SHP77 (cell line): ENCODE measurements at places on chromosomes 12 and 14.
A peak's percentile ranks its signal among the peaks of the same experiment; 100 is the strongest.

DNA sequence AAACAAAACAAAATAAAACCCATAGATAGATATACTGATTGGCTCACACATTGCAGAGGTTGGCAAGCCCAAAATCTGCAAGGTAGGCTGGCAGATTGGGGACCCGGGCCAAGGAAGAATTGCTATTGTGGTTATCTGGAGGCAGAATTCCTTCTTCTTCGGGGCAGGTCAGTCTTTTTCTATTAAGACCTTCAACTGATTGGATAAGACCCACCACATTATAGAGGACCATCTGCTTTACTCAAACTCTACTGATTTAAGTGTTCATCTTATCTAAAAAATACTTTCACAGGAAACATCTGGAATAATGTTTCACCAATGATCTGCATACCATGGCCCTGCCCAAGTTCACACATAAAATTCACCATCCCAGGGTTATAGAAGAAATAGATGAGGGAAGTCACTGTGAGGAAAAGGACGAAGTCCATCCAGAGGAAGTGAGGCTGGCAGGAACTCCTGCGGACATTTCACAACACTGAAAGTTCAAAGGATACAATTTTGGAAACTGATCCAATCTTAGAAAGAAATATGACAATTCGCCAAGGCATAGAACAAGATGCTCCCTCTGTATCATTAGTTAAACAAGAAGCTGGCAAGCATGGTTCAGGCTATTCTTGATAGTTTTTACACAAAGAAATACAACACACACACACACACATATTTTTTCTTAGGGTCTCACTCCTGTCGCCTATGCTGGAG, 127.6 kb upstream of the MED13L start:
- DNase-seq = no peak

DNA sequence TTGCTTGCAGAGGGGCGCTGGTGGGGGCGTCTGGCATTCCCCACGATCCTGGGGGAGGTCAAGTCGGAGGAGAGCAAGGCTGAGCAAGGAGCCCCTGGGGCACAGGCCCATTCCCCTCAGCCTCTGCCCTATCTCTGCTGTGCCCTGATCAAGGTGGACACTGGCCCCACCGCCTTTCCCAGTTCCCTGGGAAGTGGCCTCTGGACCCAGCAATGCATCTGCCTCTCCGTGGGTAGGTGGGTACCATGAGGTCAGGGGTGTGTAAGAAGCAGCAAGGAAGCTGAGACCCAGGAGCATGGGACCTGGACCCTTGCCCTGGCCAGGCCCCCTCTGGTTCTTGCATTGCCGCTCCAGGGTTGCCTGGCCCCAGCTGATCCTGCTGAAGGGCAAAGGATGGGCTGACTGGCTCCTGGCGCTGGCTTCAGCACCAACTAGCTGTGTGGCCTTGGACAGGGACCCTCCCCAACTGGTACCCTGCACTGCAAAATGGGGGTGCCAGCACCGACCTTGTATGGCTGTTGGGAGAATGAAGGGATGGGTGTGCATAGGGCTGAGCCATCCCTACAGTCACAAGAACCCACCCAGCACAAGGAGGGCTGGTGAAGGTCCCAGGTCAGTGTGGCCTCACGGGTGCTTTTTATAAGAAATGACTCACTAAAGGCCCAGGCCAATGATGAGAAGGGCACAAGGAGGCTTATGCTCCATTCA, 19.6 kb downstream of the SLC25A29 start:
- no peak for DNase-seq

GRCh38 chr12:42039176-42039575, 105.5 kb downstream of the GXYLT1 start:
- DNase-seq = no peak

GRCh38 chr14:90756755-90757345, 59.4 kb downstream of the TTC7B start:
- peak; percentile 45 for DNase-seq

- peak; percentile 15 for DNase-seq
Measured at GRCh38 chr14:96103560-96104460, 64.6 kb downstream of the C14orf132 start.
